ENCODE measurements at places on chromosomes 4 and X. TPM values are rescaled to one million over a fixed set of nuclear protein-coding genes. Genes with fewer than 3 reads are reported as not detected.

NAP1L2 gene
- polyA plus RNA-seq, result 6.4 TPM

HTN3 gene
- polyA plus RNA-seq, result not detected

HMGN5 gene
- 14.5 TPM for polyA plus RNA-seq

GPRASP3 gene
- 4.4 TPM for polyA plus RNA-seq

PPARGC1A gene
- polyA plus RNA-seq, result 1.3 TPM

XG gene
- polyA plus RNA-seq, result 2.0 TPM

XAGE1A gene
- not detected for polyA plus RNA-seq
